Aorta (tissue), 5 donors: ENCODE measurements at places on chromosomes 6 and 20. TPM values are rescaled to one million over a fixed set of nuclear protein-coding genes. Genes with fewer than 3 reads are reported as not detected.
A peak's percentile ranks its signal among the peaks of the same experiment; 100 is the strongest.

The BPI gene
- polyA plus RNA-seq: 0.82 TPM

The GPLD1 gene
- polyA plus RNA-seq: 4.5 TPM

DNA sequence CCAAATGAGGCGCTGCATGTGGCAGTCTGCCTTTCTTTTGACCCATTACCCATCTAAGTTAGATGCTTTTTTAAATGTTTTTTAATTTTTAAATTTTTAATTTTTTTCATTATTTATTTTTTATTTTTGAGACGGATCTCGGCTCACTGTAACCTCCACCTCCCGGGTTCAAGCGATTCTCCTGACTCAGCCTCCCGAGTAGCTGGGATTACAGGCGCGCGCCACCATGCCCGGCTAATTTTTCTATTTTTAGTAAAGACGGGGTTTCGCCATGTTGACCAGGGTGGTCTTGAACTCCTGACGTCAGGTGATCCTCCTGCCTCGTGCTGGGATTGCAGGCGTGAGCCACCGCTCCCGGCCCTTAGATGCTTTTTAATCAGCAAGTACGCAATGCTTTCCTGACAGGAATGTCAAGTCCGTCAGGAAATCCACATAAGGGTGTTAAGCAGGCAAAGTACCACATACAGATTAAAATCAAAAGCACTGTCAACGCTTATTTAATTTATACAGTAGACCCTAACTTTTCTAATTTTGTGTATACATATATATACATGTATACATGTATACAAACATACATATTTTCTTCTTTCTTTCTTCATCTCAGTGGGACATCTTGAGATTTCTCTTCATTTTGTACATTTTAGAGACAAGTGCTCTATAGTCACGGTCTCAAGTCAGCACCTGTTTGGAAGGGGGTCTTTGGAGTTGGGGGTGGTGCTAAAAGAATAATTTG lies 995 bp upstream of the GSTA4 start:
- no peak for DNase-seq

DNA sequence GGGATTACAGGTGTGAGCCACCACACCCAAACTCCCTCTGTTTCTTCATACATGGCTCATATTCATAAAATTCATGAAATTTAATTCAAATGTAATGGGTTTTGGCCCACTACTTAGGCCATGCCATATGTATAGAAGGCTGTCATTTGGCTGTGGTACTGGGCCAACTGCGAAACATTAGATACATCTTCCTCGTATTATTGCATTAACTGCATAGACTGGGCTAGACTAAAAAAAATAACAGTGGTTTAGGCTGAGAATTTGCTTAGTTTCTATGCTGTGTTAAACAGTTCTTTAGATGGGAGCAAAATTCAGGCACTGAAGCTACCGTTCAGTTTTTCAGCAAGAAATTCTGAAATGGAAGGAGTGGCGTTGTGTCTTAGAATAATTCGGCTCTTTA lies 133.6 kb downstream of the DOK5 start:
- no peak for DNase-seq

DNA sequence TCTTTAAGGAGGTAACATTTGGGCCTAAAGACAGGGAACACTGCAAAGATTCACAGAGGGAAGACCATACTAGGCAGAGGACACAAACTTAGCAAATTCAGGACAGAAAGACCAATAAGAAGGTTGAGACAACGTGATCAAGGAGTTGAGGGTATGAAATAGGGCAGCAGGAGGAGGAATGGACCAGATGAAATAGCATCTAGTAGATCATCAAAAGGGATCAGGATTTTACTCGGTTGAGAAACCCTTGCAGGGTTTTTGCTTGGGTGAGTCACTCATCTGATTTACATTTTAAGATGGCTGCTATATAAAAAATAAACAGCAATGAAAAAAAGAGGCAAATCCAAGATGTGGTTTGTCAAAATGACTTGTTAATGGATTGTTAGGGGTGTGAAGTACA lies 4.7 kb downstream of the BCLAF1 start:
- DNase-seq: no peak

GRCh38 chr20:60271597-60271996 lies 313.4 kb downstream of the CDH26 start:
- DNase-seq: no peak

DNA sequence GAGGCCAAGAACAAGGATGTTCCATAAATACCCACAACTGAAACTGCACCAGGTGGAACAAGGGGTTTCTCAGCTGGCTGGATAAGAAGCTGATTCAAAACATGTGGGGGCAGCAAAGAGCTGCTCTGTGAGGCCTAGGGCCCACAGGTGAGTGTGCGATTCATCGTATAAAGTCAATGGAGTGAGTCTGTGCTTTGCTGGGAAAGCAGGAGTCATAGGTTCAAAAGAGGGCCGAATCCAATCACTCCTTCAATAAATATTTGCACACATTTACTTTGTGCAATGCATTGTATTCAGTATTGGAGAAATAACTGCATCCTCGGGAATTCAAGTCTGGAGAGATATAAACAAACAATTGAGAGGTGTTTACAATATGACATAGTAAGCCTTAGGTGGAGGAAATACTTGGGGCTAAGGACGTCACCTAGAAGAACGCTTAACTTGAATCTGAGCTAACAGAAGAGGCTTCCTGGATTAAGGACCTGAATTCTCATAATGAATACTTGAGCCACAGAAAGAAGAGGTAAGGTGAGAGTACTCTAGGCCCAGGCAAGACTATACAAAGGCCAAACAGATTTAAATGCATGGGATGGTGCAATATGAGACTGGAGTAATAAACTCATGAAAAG lies 83.7 kb upstream of the TMEM30A start:
- no peak for DNase-seq

DNA sequence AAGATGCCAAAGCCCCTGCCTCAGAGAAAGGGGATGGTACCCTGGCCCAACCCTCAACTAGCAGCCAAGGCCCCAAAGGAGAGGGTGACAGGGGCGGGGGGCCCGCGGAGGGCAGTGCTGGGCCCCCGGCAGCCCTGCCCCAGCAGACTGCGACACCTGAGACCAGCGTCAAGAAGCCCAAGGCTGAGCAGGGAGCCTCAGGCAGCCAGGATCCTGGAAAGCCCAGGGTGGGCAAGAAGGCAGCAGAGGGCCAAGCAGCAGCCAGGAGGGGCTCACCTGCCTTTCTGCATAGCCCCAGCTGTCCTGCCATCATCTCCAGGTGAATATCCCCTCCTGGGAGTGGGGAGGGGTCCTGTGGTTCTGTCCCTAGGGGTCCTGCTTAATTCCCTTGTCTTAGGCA lies 1.1 kb downstream of the MYLK2 start:
- DNase-seq: no peak

GRCh38 chr20:63491635-63492230 lies 7.2 kb downstream of the EEF1A2 start:
- no peak for DNase-seq

DNA sequence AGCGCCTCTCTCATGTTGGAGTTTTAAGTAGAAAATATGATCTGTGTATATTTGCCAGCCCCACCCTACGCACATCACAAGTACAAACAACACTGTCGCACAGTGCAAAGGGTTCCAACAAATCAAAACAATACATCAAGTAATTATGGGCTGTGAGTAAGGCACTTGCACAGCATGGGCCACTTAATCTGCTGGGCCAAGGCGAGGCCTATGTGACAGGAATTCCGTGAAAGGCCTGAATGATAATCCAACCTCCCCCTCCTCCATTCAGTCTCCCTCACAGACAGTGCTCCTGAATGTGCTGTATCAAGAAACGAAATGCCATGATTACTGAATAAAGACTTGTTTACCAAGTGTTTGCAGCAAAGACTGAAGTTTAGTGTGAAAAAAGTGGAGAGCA lies 130.1 kb upstream of the SLC2A12 start:
- no peak for DNase-seq

GRCh38 chr6:139539852-139540251 lies 165.4 kb upstream of the CITED2 start:
- DNase-seq: peak; percentile 85
